ENCODE measurements at places on chromosomes 16 and 17.

DNA sequence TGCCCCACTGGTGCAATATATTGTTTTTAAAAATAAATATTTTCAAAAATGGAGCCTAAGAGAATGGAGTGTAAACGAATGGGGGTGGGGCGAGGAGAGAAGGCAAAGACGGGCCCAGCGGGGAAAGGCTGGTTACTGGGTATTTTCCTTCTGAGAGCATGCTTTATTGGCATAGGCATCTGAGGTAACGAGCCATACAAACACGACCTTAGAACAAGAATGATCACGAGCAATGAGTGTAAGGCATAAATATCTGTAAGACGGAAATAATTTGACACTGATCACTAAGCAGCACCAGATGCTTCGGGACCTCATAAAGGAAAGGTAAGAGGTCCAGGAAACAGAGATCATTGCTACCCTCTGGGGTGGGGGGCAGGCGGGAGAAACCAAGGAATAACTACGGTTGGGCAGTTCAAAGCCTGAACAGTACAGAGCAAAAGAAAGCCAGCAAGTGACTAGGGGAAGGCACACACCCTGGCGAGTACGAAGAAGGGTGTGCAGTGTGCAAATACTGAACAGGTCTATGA lies 959 bp downstream of the SSH2 start:
- DNase-seq = no peak

GRCh38 chr17:6153375-6153774 lies 83.2 kb downstream of the WSCD1 start:
- DNase-seq = no peak

DNA sequence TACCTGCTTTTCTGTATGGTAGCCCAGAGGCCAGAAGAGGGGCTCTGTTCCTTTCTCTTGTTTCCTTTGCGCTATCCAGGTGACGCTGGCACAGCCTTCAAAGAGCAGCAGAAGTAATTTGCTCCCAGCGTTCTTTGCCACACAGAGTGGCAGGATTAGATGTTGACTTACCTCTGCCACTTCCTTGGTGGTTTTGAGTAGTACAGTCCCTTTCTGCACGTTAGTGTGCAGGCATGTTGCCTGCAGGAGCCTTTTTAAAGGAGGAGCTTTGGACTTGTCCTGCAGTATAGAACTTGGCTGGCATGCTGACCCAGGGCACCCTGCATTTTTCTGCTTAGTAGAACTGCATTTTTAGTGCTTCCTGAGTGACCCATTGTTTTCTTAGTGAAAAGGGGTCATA lies at the start of gene ABCC11:
Gene ABCC11, minus strand, starts transcription at position 229 of the 400 bp plus-strand sequence. CDS start 15,618 bp downstream, outside the sequence.
- no peak for DNase-seq

- no peak for DNase-seq
These were observed 3.9 kb upstream of the TRIM25 start for GRCh38 chr17:56917559-56918296.

GRCh38 chr16:55367866-55368603 lies 44.0 kb downstream of the IRX6 start:
- no peak for DNase-seq

- no peak for DNase-seq
These were observed 73.2 kb upstream of the AKTIP start for GRCh38 chr16:53576210-53576609.

DNA sequence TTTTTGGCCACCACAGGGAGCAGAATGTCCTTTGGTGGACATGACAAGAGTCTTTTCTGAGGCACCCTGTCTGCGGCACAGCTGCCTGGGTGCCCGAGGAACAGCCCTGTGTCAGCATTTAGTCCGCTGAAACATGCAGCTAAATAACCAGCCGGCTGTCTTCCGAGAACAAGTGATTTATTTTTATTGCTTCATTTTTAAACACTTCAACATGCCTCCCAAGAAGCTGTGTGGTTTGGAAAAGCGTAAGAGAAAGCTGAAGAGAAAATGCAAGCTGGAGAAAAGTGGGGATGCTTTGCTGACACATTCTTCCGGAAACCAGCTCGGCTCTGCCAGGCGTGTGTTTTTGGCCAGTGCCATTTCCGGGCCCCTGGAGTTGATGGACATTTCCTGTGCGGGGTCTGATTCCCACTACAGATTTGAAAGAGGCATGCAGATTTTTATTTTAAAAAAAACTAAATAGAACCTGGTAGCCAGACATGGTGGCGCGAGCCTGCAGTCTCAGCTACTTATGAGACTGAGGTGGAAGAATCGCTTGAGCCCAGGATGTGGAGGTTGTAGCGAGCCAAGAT lies 94.7 kb downstream of the SEC14L1 start:
- DNase-seq = no peak

GRCh38 chr17:50260501-50260911 lies 13.8 kb upstream of the TMEM92 start:
- no peak for DNase-seq

DNA sequence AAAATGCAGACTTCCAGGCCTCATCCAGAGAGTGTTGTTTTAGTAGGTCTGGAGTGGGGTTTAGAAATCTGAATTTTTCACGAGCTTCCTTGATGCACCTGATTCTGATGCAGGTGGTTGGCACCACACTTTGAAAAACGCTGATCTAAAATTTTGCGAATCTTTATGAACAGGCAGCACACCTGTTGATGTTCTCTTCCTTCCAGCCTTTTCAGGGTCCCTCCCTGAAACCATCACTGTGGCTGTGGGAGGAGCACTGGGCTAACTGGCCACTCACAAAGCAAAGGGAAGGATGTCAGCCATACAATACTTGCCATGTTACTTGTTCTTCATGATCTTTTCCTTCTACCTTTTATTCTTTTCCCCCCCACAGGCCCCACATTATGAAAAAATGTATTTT lies 14.2 kb downstream of the LDAF1 start:
- no peak for DNase-seq

DNA sequence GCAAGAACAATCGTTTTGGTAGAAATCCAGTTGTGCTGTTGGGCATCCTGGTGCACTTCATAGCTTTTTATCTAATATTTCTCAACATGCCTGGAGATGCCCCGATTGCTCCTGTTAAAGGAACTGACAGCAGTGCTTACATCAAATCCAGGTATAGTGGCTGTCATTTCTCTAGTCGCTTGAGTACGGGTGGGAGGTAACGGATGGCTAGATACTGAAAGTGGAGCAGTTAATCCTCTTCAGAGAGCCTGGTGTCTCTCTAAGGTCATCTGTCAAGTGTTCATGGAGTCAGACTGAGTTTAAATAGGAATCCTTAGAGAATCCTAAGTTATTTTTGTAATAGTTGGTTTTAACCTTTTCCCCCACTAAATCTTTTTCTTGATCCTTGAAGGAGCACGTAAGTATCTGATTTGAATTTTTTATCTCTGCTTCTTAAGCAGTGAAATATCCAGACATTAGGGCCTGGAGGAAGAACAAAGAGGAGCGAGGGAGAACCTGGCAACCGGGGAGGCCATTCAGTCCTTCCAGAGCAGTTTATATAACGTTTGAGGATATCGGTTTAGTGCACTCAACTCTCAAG lies 37.2 kb downstream of the MFSD11 start:
- DNase-seq = no peak

DNA sequence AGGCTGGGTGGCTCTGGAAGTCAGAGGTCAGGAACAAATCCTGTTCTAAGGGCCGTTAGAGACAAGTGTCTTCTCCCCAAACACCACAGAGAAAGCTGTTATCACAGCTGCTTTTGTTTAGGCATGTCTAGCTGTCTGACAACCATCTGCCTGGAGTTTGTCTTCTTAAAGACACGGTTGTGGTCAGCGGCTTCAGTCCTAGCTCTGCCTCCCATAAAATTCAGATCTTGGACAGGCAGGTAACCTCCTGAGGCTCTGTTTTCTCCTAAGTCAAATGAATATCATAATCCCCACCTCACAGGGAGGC lies 2.3 kb upstream of the ITGA3 start:
- DNase-seq = no peak

DNA sequence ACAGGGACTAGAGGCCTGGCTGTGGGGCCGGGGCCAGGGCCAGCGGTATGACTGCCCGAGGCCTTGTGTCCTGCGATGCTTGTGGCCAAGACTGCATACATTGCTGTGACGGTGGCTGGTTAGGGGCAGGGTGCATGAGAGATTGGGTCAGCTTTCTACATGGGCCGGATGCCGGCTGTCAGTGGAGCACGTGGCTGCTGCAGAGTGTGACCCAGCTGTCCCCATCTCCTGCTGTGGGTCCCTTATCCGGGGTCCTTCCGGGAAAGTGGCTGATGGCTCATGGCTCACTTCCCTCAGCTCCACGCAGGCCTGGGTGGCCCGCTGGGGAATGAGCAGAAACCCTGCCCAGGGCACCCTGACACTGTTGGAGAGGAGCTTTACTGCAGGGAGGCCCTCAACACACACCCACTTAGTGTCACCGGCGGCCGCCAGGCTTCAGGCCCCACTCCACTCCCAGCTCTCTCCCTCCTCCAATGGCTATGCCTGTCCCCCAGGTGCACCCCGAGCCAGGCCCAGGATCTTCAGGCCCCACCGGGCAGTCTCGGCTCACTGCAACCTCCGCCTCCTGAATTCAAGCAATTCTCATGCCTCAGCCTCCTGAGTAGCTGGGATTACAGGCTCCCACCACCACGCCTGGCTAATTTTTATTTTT lies 808 bp upstream of the RGS11 start:
- DNase-seq = no peak

DNA sequence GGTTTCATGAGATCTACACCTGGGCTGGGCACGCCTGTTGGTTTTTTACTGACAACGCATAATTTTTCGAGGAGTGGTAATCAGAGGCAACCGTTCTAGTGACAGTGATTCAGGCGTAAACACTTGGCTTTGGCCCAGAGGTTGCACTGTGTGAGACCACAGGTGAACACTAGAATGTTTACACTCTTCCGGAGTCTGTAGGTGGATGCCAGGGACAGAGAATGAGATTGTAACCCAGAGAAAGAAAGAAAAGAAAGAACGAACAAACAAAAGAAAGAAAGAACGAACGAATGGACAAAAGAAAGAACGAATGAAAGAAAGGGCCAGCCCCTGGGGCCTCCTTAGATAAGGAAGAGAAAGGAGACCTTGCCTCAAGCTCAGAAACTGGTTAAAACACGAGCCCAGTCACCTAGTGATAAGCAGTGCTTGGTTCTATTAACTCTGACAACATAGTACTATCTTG lies 113.2 kb downstream of the PRKCB start:
- no peak for DNase-seq

GRCh38 chr16:67111951-67112444 lies 2.3 kb downstream of the PHAF1 start:
- no peak for DNase-seq

- DNase-seq = no peak
These were observed 3.6 kb downstream of the RSKR start for GRCh38 chr17:28610376-28610775.

DNA sequence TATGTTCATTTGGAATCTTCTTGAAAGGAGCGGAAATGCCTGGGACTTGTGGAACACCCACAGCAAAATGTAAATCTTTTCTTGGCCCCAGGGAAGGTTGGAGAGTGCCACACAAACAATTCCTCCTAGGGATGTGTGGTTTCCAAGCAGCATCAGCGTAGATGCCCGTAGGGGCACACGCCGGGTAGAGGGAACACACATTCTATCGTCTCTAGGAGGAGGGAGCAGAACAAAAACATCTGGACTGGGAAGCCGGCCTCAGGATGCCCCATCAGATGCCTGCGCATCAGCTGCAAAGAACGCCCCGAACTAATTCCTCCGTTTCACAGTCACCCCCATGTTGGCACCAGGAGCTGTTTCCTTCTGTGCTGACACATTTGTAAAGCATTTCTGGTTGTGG lies 357.9 kb upstream of the ZFHX3 start:
- DNase-seq = no peak

DNA sequence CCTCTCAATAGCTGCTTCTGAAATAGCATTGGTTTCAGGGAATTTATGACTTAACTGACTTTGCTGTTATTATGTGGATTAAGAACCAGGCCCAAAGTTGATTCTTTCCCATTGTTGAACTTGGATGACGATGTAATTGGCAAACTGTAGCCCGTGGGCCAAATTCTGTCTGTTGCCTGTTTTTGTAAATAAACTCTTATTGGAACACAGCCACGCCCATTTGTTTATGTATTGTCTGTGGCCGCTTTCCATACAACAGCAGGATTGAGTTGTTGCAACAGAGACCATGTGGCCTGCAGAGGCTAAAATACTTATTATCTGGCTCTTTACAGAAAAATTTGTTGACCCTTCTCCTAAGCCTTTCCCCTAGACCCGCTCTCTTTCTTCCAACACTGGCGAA lies 31.6 kb downstream of the NTN1 start:
- DNase-seq = no peak

DNA sequence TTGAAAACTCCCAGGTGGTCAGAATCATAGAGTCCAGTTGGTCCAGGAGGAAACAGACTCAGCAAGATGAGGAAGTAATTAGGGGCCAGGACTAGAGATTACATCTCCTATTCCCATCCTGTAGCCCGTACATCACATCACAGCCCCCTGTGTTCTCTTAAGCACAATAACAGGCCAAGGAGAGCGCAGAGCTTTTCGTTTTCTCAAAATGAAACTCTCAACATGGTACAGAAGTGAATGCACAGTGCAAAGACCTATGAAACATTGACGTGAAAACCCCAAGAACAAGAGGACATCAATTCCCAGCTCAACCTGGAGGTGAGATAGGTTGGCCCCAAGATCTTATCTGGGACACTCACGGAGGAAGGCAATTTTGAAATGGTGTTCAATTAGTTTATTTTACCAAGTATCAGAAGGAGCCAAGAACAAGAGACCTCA lies 9.0 kb downstream of the PIK3R5 start:
- no peak for DNase-seq

DNA sequence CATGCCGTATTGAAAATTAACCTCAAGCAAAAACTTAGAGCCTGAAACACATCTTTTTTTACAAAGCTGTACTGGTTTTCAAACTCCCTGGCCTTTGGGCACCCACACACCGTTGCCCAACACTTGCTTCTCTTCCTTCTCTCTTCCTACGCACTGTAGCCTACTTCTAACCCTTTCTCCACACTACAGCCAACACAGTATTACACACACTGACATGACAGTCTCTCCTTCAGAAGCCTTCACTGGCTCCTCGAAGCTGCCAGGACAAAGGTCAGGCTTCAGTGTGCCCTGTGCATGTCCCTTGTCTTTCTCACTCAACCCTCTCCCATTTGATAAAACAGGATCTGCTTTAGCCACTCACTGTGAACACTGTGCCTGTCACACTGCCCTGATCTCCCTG lies 8.0 kb downstream of the FANCA start:
- DNase-seq = no peak

Data from stimulated activated CD8-positive, alpha-beta memory T cell treated with anti-CD3 and anti-CD28 coated beads, Interleukin-12 subunit alpha, Interleukin-12 subunit beta, amount 100 ng/mL, for 4 hours (primary cell).